ENCODE measurements at places on chromosomes 5 and 9.
A peak's percentile ranks its signal among the peaks of the same experiment; 100 is the strongest.

DNA sequence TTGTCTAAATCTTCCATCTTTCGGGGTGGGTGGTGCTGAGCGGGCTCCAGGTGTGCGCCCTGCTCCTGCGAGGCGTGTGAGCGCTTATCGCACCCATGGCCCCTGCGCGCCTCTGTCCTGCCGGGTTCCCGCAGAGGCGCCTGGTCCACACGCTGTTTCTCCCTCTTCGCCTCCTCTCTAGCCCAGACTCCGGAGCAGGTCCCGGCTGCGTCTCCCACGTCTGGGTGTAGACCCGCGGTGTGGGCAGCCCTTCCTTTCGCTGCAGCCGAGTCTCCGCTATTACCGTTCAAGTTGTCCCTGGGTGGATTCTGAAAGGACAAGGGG, 40.5 kb upstream of the PLEKHG4B start:
- no peak for DNase-seq

DNA sequence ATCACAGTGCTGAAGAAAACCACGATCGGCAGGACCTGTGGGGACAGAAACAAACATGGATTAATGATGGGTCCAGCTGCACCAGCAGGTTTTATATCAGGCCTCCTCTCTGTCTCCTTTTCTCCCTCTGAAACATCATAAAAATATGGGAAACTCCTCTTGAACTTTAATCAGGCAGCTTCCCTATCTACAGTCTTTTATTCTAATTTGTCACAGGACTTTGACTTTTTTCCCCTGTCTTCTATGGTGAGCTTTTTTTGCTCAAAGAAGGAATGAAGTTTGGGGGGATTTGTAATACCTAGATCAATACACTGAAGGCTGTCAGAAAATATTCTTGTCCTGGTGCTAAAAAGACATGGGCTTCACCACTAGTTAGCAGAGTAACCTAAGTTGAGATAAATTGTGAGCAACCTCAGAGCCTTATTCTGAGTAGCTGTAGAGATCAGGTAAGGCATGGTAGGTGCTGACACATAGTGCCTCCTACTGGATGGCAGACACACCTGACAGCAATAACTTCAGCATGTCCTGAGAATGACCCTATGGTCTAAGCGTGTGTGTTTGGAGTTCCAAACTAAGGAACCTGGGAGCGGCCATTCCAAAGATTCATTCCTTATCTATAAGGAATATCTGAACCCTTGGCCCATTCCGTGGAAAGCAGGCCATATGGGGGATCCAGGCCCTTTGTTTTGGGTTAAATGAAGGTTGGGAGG, 46.2 kb downstream of the SLC28A3 start:
- no peak for DNase-seq

DNA sequence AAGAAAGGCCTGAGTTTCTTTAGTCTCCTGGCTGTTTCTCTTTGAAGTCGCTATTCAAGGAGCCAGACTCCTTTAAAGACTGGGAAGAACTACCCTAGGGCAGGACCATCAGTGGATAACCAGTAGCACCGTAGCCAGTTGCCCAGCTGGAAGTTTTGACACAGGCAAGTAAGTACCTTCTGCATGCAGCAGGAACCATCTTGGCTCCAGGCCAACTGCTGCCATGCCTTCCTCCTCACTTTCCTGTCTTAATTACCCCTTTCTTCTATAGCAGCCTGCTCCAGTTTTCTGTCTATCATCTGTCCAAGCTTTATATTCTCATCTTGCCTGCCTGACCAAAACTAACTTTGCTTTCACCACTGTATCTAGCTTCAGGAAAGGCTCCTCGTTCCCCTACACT, 149.7 kb upstream of the SV2C start:
- DNase-seq: no peak

- DNase-seq: no peak
Observed at GRCh38 chr9:130226112-130226511, 39.4 kb upstream of the HMCN2 start.

GRCh38 chr5:169778622-169779596, 141.8 kb downstream of the DOCK2 start:
- peak; percentile 10 for DNase-seq

GRCh38 chr5:16593013-16593412, 23.8 kb downstream of the RETREG1 start:
- peak; percentile 83 for DNase-seq

GRCh38 chr9:135584934-135585333, 23.4 kb downstream of the PAEP start:
- no peak for DNase-seq

DNA sequence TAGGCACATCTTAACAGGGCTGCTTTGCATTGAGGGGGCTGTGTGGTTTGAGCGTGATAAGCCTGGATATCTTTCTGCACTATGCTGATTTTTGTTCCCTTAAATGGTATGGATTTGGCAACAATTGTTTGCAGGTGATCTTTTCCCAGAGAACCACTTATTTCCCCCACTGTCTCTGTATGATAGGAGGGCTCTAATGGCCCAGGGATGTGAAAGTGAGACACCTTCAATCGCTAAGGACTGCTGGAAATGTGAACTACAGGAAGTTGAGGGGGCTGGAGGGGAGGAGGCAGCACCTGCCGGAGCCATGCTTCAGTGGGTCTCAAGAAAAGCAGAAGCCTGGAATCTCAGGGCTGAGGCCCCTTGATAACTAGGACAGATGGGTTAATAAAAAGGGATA, 29.4 kb downstream of the SYK start:
- no peak for DNase-seq

- peak; percentile 80 for DNase-seq
Observed at GRCh38 chr5:32589942-32590869, 4.8 kb downstream of the SUB1 start.

GRCh38 chr9:116271340-116271739, 117.7 kb downstream of the PAPPA start:
- DNase-seq: no peak

- DNase-seq: no peak
Observed at GRCh38 chr9:137815256-137816255, 62.0 kb upstream of the CACNA1B start.

GRCh38 chr9:134214766-134215419, 50.5 kb upstream of the RNU6ATAC start:
- DNase-seq: no peak

- DNase-seq: no peak
Observed at GRCh38 chr5:96870094-96871026, 5.9 kb upstream of the ERAP2 start.

GRCh38 chr5:96196407-96196806, 234.8 kb upstream of the ELL2 start:
- no peak for DNase-seq

GRCh38 chr9:110767559-110768063, 99.0 kb downstream of the MUSK start:
- no peak for DNase-seq

DNA sequence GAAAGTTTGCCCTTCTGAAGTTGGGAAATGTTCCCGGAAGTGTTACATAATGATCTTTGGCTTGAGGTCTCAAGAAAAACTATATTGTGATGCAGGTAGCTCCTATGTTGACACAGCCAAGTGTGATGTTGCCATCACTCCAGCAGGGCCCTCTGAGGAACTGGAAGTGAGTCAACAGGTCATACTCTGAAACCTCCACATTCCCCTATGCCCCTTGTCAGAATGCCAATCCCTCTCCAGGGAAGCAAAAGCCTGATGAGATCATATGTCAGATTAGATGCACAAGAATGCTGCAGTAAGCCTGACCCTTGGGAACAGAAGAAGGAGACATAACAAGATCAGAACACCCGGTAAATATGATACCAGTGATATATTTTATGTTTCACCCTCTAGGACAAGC, 66.8 kb upstream of the ITGA2 start:
- peak; percentile 20 for DNase-seq

DNA sequence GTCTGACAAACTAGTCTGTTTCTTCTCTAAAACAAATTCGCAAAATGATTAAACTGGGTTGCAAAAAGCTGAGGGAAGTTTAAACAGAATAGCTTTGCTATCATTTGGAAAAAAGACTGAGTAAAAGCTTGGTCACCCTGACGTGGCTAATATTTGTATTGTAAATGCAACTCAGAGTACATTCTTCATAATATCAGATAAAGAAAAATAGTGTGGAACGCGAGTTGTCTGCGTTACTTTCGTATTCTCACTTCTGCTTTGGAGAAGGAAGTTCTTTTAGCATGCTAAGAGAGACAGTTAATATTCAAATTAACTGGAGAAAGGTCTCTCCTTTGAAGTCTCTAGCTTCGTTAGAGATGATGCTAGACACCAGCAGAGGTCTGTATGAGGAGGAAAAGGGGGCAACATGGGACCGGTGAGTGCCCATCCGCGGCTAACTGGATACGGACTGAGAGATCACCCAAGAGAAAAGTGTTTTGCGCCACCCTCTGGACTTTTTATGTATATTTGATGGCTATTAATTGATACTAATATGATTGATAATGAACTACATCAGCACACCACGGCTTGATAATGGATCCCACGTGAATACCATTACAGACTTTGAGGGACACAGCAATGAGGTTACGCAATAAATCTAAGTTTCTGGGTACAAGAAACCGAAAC, 2.9 kb upstream of the CNTRL start:
- DNase-seq: peak; percentile 60

DNA sequence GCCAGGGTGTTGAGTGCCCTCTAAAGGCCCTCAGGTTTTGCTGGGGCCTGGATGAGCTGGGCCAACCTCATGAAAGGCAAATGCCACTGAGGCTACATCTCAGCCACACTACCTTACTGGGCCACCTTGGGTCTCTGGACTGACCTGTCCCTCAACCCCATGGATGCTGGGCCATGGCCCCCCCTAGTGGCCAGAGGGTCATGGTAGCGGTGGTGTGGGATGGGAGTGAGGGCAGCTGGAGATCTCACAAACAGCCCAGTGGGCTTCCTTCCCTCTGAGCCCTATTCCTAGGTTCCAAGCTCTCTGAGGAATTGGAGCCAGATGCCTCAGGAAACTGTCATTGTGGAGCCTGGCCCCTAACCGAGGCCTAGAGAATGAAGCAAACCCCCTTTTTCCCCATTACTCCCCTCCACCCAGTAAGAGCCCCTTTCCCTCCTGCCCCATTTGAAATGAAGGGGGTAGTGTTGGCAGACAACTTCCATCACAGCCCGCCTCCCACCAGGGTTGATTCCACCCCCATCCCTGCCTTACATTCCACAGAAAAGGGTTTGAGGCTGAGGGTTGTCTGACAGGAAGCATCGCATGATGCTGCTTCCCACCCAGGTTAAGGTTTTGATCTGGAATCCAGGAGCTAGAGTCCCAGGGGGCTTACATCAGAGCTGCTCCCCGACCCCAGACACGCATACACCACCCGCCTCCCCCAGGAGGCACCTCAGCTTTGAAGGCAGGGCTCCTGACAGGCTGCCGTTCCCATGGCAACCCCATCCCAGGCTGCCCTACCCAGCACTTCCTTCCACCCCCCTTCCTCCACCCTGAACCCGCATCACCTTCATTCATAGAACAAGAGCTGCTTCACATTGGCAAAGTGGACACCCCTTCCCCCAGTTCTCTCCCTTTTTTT, 63.9 kb downstream of the PCDH1 start:
- peak; percentile 81 for DNase-seq

GRCh38 chr5:24272741-24273140, 372.0 kb downstream of the CDH10 start:
- no peak for DNase-seq

GRCh38 chr5:158283397-158283796, 424.5 kb upstream of the CLINT1 start:
- DNase-seq: no peak

- no peak for DNase-seq
Observed at GRCh38 chr9:29212397-29213387, 1639.4 kb upstream of the C9orf72 start.

- no peak for DNase-seq
Observed at GRCh38 chr5:40273936-40274335, 405.8 kb upstream of the PTGER4 start.

DNA sequence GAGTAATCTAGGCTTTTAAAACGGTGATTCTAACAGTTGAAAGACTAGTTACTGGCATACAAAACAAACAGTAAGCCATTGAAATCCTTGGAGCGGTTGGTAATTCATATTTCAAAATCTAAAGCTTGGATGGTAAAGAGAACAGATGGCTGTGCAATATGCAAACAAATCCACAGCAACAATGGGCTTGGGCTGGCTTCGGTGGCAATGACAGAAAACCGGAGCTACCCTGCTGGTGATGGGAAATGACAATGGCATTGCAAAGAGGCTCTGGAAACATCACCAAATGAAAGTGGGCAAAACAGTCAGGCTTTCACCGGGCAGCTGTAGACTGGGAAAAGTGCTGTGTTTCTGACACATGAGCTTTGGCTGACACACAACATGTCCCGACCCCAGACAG, 42.2 kb downstream of the MED27 start:
- no peak for DNase-seq

DNA sequence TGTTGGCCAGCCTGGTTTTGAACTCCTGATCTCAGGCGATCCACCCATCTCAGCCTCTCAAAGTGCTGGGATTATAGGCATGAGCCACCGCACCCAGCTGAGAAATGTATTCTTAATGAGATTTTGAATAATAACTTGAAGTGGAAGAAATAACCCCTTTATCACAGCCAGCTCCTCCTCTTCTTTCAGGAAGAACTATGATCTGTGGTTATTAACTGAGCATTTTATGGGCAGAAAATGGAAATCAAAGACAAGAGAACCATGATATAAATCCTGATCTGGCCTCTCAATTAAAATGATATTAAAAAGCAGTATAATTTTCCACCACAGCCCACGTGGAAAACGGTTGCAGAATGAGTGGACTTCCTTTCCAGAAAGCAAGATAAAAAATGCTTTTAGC, 206.6 kb downstream of the PRELID2 start:
- DNase-seq: no peak

DNA sequence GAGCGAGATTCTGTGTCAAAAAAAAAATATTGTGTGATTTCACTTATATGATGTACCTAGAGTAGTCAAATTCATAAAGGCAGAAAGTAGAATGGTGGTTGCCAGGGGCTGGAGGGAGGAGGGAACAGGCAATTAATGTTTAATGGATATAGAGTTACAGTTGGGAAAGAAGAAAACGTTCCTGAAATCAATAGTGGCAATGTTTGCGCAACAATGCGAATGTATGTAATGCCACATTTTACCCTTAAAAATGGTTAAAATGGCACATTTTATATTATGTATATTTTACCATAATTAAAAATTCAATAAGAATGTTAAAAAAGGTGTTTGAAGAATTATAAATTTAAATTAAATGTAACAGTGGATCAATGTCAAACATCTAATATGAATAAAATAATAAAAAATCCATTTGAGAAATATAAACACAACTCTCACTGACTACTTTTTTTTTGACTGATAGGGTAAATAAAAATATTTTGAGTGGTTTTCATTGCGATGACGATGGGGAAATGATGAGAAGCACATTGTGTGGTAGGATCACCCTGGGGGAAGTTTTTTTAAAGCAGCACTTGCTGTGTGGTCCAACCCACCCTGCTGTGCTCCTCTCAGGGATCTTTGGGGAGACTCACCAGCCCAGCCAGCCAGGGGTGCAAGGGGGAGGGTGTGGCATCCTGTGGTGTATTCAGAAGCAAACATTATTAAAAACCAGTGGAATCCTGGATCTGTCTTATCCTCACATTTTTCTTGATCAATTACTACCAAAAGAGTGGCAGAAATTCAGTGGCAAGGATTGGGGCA, 4.3 kb downstream of the FYB1 start:
- peak; percentile 21 for DNase-seq

- DNase-seq: peak; percentile 59
Observed at GRCh38 chr9:114945616-114946412, 15.4 kb upstream of the TNFSF8 start.

Data from suppressor macrophage treated with lipopolysaccharide for 1 hour (primary cell).